Cortex of kidney (tissue), 1 donor: ENCODE measurements at places on chromosomes 4 and X.

DNA sequence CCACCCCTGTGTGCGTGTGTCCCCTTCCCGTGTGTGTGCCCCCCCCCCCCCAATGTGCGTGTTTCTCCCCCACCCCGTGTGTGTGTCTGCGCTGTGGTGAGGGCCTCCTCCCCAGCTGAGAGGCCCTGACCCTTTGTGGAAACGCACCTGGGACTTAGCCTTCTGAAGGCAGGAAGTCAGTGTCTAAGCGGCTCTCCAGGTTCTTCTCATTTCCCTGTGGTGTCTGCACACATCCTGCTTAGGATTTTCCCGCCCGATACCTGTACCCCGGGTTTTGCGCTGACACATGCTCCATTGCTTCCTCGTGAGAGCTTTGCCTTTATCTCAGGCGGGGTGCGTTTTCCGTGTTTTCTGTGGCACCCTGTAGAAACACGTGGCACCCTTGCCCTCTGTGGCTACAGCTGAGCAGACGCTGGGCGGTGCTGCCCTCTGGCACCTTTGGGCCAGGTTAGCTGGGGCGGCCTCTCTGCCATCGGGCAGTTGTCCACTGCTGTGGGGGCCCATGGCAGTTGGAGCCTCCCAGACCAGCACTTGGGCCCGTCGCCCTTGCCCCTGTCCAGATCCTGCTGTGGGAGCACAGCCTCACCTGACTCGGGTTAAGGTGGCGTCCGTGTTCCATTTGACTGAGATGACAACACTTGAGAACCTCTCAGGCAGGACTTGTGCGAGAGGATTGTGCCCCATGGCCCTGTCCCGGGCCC lies 26.3 kb downstream of the MAEA start:
- no peak for DNase-seq

- no peak for DNase-seq
Observed at GRCh38 chr4:118280501-118281218, 72.1 kb downstream of the PRSS12 start.

DNA sequence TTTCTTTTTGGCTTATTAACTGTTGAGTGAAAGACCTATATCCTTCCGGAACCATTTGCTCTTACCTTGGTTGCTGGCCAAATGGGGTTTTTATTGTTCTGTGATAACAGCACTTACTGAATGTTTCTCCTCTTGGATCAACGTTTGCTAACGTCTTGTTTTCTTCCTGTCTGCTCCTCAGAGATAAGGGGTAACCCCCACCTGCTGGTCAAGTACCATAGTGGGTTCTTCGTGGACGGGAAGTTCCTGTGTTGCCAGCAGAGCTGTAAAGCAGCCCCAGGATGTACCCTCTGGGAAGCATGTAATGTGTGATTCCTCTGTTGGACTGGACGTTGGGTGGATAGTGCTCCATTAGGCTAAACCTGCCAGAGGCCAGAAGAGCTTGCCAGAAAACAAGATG lies 15.3 kb downstream of the BMX start:
- DNase-seq, result no peak

DNA sequence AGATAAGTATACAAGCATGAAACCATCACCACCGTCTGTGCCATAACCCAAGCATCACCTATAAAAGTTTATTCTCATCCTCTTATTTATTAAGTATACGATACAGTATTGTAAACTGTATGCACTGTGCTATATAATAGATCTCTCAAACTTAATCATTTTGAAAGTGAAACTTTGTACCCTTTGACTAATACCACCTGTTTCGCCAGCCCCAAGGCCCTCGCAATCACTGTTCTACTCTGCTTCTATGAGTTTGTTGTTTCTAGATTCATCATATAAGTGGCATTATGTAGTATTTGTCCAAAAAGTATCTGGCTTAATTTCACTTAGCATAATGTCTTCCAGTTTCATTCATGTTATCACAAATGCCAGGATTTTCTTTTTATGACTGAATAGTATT lies 72.1 kb upstream of the DOCK11 start:
- no peak for DNase-seq

- no peak for DNase-seq
Observed at GRCh38 chr4:126354784-126355183, 1040.0 kb downstream of the FAT4 start.

- DNase-seq, result no peak
Observed at GRCh38 chrX:13649838-13650237, 3.1 kb upstream of the TCEANC start.

GRCh38 chr4:156762851-156763250 lies 208.7 kb downstream of the PDGFC start:
- DNase-seq, result no peak

DNA sequence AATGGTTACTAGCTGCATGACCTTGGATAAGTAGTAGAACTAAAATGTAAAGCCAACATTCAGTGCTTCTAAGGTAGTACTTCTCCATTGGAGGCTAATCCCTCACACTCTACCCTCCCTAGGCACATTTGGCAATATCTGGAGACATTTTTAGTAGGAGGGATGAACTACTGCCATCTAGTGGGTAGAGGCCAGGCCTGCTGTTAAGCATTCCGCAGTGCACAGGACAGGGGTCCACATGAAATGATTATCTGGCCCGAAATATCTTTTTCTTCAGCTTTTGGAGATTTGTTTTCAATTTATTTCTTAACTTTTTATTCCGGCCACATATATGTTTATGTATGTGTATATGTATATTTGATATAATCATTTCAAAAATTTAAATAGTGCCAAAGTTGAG lies 36.0 kb upstream of the SPANXC start:
- no peak for DNase-seq

- DNase-seq, result no peak
Observed at GRCh38 chrX:103742339-103742738, 31.6 kb downstream of the TMEM31 start.

GRCh38 chrX:111483135-111483534 lies 28.3 kb upstream of the SERTM2 start:
- DNase-seq, result no peak

- DNase-seq, result no peak
Observed at GRCh38 chr4:98838977-98839618, 89.8 kb downstream of the EIF4E start.

DNA sequence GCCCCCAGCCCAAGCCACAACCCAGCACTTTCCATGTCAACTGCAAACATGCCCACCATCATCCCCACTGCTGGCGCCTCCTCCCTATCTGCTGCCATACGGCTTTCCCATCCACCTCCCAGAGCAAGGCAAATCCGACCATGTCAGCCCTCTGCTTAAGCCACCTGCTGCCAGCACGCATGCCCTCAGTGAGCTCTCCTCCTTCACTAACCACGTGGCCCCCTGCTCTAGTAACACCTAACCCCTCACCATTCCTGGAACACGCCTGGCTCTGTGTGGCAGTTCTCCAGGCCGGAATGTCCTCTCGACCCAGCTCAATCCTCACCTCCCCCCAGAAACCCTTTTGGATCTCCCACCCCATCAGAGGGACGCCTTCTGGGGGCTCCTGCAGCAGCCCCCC lies 17.4 kb downstream of the BCAP31 start:
- DNase-seq, result no peak

GRCh38 chrX:76555269-76555668 lies 127.8 kb downstream of the MAGEE1 start:
- no peak for DNase-seq

DNA sequence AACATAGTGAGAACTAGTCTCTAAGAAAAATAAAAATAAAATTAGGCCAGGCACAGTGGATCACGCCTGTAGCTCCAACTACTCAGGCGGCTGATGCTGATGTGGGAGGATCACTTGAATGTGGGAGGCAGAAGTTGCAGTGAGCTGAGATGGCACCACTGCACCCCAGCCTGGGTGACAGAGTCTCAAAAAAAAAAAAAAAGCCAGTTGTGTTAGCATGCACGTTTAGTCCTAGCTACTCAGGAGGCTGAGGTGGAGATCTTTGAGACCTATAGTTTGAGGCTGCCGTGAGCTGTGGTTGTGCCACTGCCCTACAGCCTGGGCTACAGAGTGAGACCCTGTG lies 2.5 kb downstream of the DCK start:
- no peak for DNase-seq

DNA sequence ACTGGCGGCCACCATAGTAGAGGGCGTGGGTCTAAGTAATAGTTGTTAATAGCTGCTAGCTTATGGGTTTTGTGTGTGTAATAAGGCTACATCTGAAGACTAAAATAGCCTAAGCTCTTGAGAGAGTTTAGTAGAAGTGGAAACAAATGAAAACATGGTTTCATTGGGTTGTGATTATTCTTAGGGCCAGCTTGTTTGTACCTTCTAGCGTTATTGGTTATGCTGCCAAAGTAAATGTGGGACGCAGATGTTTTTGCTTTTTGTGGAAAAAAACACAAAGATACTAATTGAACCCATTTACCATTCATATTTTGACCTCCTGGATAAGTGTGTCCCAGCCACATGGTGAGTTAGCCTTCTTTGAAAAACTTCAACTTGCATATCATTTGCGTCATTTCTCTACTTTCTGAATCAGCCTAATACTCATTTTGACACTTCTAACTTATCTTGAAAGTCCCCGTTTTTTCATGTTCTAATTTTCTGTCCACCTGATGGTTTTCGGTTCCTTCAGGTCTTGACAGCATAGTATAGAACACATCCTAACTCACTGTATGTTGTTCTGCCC lies 305.3 kb downstream of the FRMPD4 start:
- no peak for DNase-seq

DNA sequence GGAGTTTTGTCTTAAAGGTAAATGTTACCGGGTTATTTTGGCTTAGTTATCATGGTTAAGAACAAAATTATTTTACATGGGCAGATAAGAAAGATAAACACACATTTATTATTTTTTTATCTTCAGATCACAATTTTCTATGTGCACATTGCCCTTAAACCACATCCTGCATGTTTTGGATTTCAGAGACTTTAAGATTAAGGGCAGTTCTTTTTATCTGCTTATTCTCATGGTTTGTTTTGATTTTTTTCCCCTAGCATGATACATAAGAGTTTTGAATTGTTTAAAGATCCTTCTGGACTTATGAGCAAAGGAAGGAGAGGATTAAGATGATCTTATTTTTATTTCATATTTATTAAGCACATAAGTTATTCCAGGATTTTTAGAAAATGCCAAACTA lies 190.1 kb upstream of the BMP3 start:
- no peak for DNase-seq

- no peak for DNase-seq
Observed at GRCh38 chr4:104743215-104743653, 248.5 kb upstream of the CXXC4 start.

DNA sequence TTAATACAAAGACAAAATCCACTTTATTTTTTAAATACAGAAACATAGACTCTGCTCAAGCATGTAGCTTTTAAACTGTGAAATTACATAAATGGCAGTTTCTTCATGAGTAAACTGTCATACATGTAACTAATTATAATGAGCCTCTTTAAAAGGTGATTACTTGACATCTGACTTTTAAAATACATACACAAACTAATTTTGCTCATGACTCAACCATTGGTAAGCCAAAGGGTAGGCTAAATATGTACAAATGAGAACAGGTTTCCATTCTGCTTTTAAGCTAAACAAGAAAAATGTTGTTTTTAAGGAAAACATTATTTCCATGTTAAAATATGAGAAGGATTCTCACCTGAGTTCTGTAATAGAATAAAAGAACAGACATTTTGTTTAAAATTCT lies 27.9 kb downstream of the CAMK2D start:
- no peak for DNase-seq

GRCh38 chr4:166481055-166481454 lies 608.0 kb downstream of the TLL1 start:
- DNase-seq, result no peak

GRCh38 chrX:17206584-17206983 lies 168.4 kb upstream of the NHS start:
- no peak for DNase-seq

GRCh38 chr4:152699313-152699712 lies 19.5 kb upstream of the TMEM154 start:
- DNase-seq, result no peak

DNA sequence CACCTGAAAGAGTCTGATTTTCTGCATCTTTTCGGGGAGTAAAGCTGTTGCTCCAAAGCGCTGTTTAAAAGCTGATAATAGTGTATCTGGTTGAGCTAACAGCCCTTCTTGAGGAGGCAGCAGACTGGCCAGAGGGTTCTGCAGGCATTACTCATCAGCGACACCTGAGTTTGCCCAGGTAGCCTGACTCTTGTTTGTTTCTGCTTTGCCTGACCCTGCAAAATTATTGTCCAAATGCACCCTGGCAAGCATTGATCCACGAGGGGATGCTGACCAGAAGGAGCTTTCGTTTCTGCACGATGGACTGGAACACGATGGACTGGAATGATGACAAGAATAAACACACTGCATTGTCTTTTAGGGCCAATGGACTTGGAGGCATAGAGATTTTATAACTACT lies 6.2 kb downstream of the CD99 start:
- DNase-seq, result no peak

- no peak for DNase-seq
Observed at GRCh38 chr4:173477016-173477415, 53.0 kb downstream of the HAND2 start.

DNA sequence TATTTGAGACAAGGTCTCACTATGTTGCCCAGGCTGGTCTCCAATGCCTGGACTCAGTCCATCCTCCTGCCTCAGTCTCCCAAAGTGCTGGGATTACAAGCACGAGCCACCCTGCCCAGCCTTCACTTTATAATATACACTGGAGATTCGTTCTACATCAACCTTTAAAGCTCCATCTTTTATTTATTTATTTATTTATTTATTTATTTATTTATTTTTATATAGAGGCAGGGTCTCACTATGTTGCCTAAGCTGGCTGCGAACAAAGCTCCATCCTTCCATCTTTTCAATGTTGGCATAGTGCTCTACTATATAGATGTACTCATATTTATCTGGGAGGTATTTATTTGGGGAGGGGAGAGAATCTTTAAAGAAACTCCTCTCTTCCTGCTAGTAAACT lies 1.7 kb upstream of the KDR start:
- DNase-seq, result no peak

DNA sequence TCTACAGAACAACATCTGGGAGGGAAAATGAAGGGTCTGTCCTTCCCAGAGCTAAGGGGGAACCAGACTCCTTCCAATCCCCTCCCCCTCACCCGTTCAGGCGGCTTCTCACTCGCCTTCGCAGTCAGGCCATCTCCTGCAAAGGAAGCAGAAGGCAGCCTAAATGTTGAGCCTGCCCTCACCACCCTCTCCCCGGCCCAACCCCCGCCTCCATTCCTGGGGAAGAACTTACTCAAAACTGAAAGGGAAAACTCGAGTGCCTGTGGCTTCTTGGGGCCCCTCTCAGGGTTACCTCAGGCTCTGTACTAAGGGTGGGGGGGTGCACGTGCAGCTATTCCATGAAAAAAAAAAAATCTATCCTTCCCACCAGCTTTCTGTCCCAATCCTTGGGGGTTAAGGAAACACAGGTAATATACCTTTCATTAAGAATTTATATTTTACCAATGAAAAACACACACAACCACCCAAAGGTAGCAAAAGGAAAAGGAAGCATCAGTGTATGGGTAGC lies 2.4 kb downstream of the ZMYM3 start:
- no peak for DNase-seq
